ENCODE measurements at places on chromosomes 6 and 20.

DNA sequence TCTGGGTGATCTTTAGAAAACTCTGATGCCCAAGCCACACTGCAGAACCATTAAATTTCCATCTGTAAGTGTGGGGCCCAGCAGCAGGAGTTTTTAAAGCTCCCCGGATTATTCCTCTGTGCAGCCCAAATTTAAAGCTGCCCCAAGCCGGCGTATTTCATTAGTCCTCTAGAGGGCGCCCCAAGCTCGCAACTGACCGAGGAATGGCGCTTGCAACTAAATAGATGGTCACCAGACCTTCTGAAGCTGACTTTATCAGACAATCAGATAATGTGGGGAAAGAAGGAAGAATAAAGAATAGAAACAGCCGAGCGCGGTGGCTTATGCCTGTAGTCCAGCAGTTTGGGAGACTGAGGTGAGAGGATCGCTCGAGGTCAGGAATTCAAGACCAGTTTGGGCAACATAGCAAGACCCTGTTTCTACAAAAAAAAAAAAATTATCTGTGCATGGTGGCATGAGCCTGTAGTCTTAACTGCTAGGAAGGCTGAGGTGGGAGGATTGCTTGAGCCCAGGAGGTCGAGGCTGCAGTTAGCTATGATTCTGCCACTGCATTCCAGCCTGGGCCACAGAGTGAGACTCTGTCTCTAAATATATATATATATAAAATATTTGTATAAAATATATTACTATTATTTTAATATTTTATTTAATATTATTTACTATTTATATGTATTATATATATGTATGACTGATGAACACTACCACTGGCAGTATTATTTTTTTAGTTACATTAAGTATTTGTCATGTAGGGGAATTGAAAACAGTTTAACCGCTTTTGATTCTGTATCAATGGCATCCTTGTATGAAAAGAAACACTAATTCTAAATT lies 56.0 kb downstream of the OTOR start:
- peak; percentile 33 for DNase-seq

DNA sequence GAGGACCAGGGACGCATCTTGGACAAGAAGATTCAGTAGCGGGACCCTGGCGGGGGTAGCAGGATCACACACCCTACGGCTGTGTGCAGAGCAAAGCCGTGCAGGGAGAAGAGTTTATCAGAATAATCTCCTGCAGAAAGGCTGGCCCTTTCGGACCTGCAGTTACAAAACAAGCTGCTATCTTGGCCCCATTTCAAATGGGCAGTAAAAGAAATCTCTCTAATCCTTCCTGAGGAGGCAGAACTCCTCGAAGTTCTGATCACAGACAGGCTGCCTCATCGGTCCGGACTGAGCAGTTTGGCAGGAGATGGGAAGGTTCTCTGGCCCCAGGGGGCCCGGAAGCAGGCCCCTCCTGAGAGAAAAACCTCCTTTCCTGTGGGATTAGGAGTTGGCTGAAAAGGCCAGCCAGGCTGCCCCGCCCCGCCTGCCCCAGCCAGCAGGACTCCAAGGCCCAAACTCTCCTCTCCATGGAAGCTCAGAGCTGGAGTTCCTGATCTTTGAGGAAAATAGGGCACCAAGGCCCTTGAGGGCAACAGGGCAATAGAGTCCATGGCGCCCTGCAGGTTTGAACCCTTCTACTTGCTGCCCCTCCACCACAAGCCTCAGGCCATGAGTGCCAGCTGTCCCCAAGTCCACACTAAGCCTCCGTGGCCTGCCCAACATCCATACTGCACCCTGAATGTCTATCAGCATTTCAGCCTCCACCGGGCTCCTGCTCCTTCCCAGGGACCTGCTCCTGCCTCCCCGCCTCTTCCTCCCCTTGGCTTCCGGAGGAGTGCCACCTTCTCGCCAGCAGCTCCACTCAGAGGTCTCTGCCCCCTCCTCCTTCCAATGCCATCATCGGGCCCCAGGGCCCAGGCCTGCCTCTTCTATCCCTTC lies 141.3 kb downstream of the PREX1 start:
- DNase-seq = no peak

GRCh38 chr6:15551798-15552197 lies 111.0 kb downstream of the DTNBP1 start:
- no peak for DNase-seq

GRCh38 chr20:1330075-1330830 lies 1.3 kb upstream of the SDCBP2 start:
- no peak for DNase-seq

- no peak for DNase-seq
These were observed 9.9 kb upstream of the ASCC3 start for GRCh38 chr6:100891079-100891478.

GRCh38 chr6:111605100-111605751 lies 452 bp downstream of the TRAF3IP2 start:
- DNase-seq = peak; percentile 76

GRCh38 chr20:34201531-34201930 lies 39.7 kb upstream of the ASIP start:
- no peak for DNase-seq

DNA sequence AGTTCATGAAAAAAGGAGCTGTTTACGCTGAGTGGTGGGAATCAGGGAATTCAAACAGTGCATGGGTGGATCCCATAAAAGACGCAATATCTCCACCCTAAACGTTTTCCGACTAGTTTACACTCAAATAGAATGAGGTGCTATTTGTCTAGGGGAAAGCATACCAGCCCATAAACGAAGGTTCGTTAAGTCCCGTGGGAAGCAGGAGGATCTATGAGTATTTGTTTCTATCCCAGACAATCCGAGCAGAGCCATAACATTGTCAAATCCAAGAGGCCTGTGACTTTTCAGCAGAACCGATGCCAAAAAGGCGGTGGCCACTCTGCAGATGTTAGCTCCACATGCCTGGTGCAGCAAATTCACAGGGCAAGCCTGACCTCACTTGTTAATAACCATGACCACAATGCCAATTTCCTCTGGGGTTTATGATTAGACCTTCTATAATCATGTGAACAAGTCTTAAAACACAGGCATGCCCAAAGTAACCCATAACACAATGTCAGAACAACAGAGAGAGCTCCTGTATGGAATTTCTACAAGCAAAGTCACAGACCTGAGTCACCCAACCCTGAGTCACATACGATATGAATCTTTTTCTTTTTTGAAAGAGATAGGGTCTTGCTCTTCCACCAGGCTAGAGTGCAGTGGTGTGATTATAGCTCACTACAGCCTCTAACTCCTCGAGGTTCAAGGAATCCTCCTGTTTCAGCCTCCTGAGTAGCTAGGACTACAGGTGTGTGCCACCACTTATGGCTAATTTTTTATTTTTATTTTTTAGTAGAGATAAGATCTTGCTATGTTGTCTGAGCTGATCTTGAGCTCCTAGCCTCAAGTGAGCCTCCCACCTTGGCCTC lies 123.3 kb downstream of the KIF13A start:
- DNase-seq = no peak

GRCh38 chr6:125537090-125537489 lies 212.3 kb upstream of the HEY2 start:
- DNase-seq = no peak

GRCh38 chr20:36219671-36220220 lies 16.5 kb upstream of the AAR2 start:
- DNase-seq = no peak

DNA sequence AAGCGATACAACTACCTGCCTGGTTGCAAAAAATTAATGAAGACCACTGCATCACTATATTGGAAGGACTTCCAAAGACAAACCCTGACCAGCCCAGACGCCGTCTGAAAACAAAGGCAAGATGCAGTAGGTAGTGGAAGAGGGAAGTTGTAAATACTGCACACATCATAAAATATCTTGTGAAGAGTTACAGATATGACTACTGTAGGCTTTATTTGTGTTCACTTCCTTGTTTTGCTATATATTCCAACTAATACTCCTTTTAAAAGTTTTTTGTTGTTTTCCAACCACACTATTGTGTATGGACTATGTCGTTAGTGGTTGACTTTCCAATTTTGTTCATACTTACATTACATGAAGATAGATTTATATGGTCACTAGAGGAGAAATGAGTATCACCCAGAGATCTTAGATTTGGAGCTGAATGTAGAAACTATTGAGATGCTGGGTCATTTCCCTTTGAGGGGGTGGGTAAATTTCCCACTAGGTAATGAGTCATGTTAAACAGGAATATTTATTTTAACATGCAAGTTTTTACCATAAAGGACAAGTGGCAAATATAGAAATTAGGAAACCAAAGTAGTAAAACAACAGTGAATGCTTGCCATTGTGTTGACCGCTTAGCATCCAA lies 16.6 kb upstream of the TXLNB start:
- DNase-seq = peak; percentile 77

- DNase-seq = no peak
These were observed 22.0 kb upstream of the SLC2A12 start for GRCh38 chr6:134074151-134075055.

- DNase-seq = no peak
These were observed 18.8 kb downstream of the SYNDIG1 start for GRCh38 chr20:24488064-24488799.

- DNase-seq = peak; percentile 47
These were observed 575 bp downstream of the WTAP start for GRCh38 chr6:159727717-159728445.

DNA sequence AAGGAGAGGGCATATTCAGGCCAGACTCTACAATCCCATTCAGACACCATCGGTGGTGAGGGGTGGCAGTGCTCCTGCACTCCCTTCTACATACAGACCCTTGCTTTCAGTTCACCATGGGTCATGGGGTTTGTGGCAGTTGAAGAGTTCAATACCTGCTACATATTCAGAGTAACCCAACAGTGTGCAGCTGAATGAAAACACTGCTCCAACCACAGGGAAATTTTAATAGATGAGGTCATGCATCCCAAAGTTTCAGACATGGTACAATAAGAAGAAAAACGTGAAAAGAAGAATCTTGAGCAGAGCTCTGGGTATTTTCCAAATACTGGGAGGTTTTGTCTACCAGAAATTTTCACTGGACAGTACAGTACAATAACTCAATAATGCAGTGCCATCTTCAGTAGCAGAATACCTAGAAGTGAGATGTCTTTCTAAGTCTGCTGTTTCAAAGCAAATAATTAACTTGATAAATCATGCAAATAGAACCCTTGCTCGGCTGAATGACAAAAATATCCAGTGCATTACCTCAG lies 162.1 kb downstream of the PTPRK start:
- DNase-seq = no peak

DNA sequence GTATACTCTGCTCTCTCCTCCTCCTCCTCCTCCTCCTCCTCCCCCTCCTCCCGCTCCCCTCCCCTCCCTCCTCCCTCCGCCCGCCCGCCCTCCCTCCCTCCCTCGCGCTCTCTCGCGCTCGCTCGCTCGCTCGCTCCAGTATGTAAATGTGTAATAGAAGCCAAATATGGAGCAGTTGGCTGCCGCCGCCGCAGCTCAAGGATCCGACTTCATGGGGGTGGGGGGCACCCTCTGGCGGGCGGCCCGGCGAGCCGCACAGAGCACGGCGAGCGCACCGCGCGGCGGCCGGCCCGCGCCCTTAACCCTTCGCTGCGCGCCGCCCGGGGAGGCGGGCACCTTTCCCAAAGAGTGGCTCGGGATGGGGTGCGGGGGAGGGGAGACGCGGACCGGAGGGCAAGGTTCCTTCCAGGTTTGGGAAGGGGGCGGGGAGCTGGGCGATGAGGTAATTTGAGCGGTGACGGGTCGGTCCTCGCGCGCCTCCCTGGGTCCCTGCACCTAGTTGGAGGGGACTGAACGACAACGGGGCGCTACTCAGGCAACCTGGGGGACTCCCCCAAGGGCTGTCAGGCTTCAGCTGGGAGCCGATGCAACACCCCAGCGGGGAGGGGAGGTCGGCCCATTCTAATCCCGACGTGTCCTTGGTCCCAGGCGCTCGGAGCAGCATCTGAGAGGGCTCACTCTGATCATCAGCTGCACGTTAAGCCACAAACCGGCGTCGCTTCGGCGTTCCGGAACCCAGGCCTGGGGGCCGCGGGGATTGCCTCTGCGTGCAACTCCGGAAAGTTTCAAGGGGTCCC lies 409 bp upstream of the ATXN1 start:
- peak; percentile 88 for DNase-seq

DNA sequence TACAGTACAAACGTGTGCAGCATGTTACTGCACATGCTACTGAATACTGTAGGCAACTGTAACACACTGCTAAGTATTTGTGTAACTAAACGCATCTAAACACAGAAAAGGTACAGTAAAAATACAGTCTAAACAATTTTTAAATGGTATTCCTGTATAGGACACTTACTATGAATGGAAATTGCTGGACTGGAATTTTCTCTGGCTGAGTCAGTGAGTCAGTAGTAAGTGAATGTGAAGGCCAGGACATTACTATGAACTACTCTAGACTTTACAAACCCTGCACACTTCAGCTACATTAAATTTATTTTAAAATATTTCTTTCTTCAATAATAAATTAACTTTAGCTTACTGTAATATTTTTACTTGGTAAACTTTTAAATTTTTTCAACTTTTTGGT lies 225.0 kb upstream of the TENT5A start:
- DNase-seq = no peak

GRCh38 chr6:109482905-109483734 lies at the start of gene ZBTB24:
Gene ZBTB24 (minus strand): TSS chr6:109483219. CDS start chr6:109482026, 1,193 bp downstream.
- peak; percentile 95 for DNase-seq

DNA sequence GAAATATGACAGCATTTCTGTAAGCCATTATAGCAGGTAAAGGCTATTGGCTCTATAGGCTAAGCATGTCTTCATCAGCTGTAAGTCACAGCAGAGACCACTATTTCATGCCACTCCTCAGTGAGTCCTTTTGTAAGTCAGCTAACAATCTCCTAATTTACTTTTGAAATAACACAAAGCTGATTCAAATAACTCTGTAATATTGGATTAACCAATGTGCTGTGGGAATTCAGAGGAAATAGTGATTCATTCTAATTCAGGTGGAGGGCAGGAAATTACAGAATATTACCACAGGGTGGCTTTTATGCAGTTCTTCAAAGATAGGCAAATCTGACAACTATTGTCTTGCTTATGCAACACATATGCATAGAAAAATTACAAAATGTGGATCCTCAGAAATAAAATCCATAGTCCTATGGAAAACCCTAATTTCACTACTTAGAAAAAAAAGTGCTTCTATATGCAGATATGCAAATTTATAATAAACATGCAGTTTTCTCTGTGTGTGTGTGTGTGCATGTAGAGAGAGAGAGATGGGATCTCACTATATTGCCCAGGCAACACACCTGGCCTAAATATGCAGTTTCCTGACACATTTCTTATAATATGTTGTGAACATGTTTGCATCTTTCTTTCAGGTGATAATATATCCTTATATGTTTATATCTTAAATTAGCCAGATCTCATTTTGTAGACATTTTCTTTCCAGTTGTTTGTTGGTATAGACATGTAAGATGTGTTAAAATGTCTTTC lies 4.8 kb upstream of the SMIM28 start:
- DNase-seq = no peak

- no peak for DNase-seq
These were observed 6.8 kb upstream of the TBX18 start for GRCh38 chr6:84771125-84771755.
